CD4-positive, alpha-beta memory T cell (primary cell): ENCODE measurements at places on chromosomes 5 and 9. TPM values are rescaled to one million over a fixed set of nuclear protein-coding genes. Genes with fewer than 3 reads are reported as not detected.

ZNF474 gene
- not detected for polyA plus RNA-seq

PHF24 gene
- not detected for polyA plus RNA-seq

GRCh38 chr9:91246846-91247245 lies 114.9 kb downstream of the AUH start:
- no peak for DNase-seq

DNA sequence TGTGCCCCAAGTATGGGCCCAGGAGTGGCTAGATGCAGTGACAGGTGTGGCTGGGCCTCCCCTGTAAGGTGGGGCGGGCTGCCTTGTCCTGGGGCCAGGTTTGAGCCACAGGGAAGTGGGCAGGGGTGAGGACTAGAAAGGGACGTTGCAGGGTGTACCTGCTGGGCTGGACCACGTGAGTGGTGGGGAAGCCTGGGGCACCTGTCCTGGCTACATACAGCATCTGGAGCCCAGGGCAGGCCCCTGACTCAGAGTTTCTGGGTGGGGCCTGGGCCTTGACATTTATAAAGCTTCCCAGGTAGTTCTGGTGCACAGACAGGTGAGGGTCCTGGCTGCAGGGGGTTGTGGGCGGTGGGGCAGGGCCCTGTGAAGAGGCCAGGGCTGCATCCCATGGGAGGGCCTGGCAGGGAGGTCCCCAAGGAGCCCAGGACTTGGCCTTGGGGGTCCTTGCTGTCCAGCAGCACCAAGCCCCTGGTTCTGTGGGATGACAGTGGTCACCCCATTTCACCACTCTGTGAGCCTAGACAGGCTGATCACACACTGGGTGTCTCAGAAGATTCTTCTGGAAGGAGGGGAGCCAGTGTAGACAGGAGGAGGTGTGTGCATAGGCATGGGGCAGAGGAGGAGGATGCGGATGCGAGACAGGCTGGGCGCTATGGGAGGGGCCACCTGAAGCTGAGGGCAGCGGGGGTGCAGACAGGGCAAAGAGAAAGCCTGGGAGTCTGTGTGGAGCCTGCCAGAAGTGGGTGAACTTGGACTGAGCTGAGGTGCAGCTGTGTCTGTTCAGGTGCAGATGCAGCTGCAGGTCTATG lies 94.0 kb downstream of the PHF2 start:
- DNase-seq, result no peak

- DNase-seq, result no peak
Measured at GRCh38 chr9:61673247-61673646, 483.4 kb downstream of the SPATA31A7 start.

DNA sequence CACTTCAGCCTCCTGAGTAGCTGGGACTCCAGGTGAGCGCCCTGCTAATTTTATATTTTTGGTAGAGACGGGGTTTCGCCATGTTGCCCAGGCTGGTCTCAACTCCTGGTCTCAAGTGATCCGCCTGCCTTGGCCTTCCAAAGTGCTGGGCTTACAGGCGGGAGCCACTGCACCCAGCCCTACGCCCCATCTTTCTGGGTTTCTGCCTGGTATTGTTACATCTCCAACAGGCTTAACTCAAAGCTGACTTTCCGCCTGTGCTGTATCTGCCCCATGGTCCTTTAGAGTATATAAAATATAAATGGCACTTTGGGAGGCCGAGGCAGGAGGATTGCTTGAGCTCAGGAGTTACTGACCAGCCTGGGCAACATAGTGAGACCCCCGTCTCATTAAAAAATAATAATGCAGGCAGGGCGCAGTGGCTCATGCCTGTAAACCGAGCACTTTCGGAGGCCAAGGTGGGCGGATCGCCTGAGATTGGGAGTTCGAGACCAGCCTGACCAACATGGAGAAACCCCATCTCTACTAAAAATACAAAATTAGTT lies 36.5 kb upstream of the GLDC start:
- DNase-seq, result no peak

- DNase-seq, result no peak
Measured at GRCh38 chr9:93603011-93603410, 26.6 kb downstream of the PHF2 start.

ADRB2 gene
- polyA plus RNA-seq, result 3.6 TPM

UGCG gene
- 14.7 TPM for polyA plus RNA-seq

GRCh38 chr9:20495098-20495497 lies 127.2 kb downstream of the MLLT3 start:
- no peak for DNase-seq

DNA sequence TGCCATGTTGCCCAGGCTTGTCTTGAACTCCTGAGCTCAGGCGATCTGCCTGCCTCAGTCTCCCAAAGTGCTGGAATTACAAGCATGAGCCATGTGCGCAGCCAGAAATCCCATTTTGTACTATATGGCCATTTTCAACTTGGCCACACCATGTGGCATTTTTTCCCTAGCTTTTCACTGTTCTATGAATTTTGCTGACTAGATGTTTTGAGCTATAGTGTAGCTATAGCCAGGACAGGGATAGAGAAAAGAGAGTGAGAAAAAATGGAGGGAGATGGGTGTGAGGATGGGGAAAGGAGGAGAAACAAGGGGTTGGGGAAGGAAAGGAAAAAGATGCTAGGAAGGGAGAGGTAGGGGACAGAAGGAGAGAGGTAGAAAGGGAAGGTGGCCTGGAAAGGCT lies 46.4 kb downstream of the DMXL1 start:
- DNase-seq, result no peak

CTNND2 gene
- 0.65 TPM for polyA plus RNA-seq

FOXD4 gene
- polyA plus RNA-seq, result not detected
